ENCODE measurements at places on chromosomes 4 and X. TPM values are rescaled to one million over a fixed set of nuclear protein-coding genes. Genes with fewer than 3 reads are reported as not detected.

DNA sequence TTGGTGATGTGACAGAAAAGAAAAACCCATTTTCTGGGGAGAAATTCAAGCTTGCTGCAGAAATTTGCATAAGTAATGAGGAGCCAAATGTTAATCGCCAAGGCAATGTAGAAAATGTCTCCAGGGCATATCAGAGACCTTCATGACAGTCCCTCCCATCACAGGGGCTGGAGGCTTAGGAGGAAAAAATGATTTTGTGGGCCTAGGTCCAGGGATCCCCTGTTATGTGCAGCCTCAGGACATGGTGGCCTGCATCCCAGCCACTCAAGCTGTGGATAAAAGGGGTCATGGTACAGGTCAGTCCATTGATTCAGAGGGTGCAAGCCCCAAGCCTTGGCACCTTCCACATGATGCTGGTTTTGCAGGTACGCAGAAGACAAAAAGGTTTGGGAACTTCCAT, 90.7 kb downstream of the TGIF2LX start:
- H3K4me3 ChIP-seq, result no peak overlapping the region
- H3K36me3 ChIP-seq, result no peaks in the 10 kb centered on the region
- no peak for DNase-seq
- no peaks in the 10 kb centered on the region for H3K4me1 ChIP-seq
- no peaks in the 10 kb centered on the region for H3K27me3 ChIP-seq

DNA sequence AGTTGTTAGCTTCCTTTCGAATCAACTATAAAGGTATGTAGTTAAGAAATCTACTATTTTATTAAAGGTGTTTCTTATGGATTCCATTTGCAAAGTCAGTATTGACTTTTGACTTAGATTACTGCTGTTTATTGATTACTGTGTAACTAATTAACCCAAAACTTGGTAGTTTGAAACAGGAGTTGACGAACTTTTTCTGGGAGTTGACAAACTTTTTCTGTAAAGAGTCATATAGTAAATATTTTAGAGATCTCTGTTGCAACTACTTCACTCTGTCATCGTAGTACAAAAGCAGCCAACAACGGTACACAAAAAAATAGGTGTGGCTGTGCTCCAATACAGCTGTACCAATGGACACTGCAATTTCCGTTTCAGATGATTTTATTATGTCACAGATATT, 30.2 kb downstream of the AGA start:
- no peak overlapping the region for H3K27ac ChIP-seq
- H3K36me3 ChIP-seq, result no peaks in the 10 kb centered on the region
- H3K4me3 ChIP-seq, result no peak overlapping the region
- no peak for DNase-seq
- H3K27me3 ChIP-seq, result no peaks in the 10 kb centered on the region

GRCh38 chr4:139256349-139256748, 23.7 kb downstream of the MGARP start:
- H3K4me1 ChIP-seq, result no peaks in the 10 kb centered on the region
- no peaks in the 10 kb centered on the region for H3K36me3 ChIP-seq
- no peaks in the 10 kb centered on the region for H3K27me3 ChIP-seq
- DNase-seq, result no peak
- H3K27ac ChIP-seq, result no peak overlapping the region
- no peak overlapping the region for H3K4me3 ChIP-seq

DNA sequence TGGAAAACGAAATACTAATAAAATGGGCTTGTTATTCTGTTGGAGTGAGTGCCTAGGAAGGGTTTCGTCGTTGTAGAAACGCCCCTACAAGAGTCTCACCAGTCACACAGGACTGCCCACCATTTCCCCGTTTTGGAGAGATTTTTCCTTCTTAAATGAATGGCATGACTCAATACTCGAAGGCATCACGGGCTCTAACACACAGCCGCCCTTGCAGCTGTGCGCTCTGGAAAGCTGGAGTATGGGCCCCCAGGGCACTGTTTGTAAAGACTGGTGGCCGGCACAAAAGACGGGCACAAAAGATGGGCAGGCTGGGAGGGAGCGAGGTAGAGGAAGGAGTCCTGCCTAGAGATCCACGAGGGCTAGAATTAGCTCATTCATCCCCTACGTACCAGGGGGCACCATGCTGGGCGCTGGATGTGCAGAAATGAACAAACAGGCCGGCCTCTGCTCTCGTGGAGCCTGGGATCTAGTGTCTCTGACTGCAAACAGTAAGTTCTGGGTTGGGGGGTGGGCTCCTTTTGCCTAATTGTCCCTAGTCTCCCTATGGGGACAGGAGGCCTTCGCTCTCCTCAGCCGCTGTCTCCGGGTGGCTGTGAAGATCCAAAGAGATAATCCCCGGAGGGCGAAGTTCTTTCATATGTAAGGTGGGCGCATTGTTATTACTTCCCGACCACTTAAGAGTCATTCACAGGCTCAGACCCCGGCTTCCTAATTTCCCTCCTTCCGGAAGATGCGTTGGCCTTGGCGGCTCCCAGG, 1.0 kb upstream of the SFRP2 start:
- peaks cover 58% of the 10 kb centered on the region for H3K27me3 ChIP-seq
- H3K36me3 ChIP-seq, result no peaks in the 10 kb centered on the region
- DNase-seq, result no peak

- H3K27ac ChIP-seq, result no peak overlapping the region
- no peaks in the 10 kb centered on the region for H3K27me3 ChIP-seq
- peaks cover 11% of the 10 kb centered on the region for H3K36me3 ChIP-seq
- DNase-seq, result no peak
- no peak overlapping the region for H3K4me3 ChIP-seq
- H3K4me1 ChIP-seq, result no peaks in the 10 kb centered on the region
Measured at GRCh38 chr4:4439782-4440181, 52.9 kb downstream of the NSG1 start.

GRCh38 chr4:137125011-137125410, 407.3 kb downstream of the PCDH18 start:
- no peaks in the 10 kb centered on the region for H3K4me1 ChIP-seq
- DNase-seq, result no peak
- no peak overlapping the region for H3K27ac ChIP-seq
- no peaks in the 10 kb centered on the region for H3K27me3 ChIP-seq
- H3K4me3 ChIP-seq, result no peak overlapping the region
- H3K36me3 ChIP-seq, result no peaks in the 10 kb centered on the region

DNA sequence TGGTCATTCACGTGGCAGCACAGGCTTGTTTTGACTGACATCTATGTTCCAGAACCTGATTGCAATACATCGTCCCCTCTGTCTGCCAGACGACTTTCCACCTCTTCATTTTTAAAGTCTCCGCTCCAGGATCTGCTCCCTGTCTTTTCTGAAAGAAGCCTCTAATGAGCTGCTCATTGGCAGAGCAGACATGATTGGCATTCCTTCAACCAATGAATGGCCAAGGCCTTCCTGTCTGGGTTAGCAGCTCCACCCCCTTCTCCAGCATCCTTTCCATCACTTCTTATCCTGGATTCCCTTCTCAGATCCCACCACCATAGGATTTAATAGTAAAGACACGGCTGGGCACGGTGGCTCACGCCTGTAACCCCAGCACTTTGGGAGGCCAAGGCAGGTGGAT, 202.7 kb upstream of the KLF3 start:
- H3K27ac ChIP-seq, result no peak overlapping the region
- H3K27me3 ChIP-seq, result no peaks in the 10 kb centered on the region
- H3K4me1 ChIP-seq, result peaks cover 5% of the 10 kb centered on the region
- H3K36me3 ChIP-seq, result no peaks in the 10 kb centered on the region

- no peak overlapping the region for H3K4me3 ChIP-seq
- no peaks in the 10 kb centered on the region for H3K36me3 ChIP-seq
- DNase-seq, result no peak
Measured at GRCh38 chr4:104907991-104908390, 238.7 kb upstream of the TET2 start.

Gene LRIT3
- total RNA-seq, result 0.12 TPM
